ENCODE measurements at places on chromosomes 1 and 21.

DNA sequence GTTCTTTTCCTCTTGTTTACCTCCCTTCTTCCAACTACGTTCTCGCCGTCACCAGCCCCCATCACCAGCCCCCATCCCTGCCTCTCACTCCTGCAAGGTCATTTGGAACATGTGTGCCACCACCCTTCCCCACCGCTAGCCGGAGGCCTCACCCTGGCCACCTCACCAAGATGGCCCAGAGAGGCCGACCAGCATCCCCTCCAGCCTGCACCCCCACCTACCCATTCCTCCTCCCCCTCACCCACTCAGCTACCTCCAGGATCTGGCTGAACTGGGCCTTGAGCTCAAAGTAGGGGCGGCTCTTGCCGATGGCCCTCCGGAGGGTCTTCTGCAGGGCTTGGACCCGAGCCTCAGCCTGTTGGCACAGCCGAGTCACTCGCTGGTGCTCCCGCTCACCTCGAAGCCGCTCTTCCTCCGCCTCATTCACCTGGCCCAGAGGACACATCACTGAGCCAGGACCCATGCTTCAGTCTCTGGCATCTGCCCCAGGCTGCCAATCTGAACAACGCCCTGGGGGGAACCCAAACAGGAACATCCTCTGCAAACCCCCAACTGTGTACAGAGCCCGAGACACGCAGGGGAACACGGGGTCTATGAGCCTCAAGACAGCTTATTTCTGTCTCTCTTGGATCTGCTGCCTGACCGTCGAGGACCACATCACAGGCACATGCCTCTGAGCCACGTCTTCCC lies 12.8 kb downstream of the SH3BP5L start:
- DNase-seq = no peak

GRCh38 chr21:17352996-17353655 lies 159.7 kb upstream of the CXADR start:
- peak; percentile 3 for DNase-seq

DNA sequence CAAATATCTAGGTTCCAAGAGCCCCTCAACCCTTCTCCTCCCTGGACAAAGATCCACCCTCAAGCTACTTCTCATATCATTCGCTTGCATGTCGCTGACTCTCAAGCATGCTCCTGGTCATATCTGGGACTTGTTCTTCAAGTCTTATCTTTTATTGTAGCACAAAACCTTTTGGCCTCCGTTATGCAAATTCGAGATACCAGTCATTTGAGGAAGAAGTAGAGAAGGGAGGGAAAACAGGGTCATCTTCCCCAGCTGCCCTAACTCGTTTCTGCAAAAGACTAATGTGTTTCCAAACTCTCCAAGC lies 63.8 kb upstream of the ETS2 start:
- DNase-seq = peak; percentile 33

- no peak for DNase-seq
Observed at GRCh38 chr1:147505568-147505967, 35.7 kb upstream of the BCL9 start.

GRCh38 chr1:174153085-174153824 lies 6.1 kb upstream of the RABGAP1L start:
- DNase-seq = no peak

- DNase-seq = no peak
Observed at GRCh38 chr1:243667591-243667990, 182.5 kb downstream of the AKT3 start.

- no peak for DNase-seq
Observed at GRCh38 chr1:221875004-221875330, 133.1 kb upstream of the DUSP10 start.

DNA sequence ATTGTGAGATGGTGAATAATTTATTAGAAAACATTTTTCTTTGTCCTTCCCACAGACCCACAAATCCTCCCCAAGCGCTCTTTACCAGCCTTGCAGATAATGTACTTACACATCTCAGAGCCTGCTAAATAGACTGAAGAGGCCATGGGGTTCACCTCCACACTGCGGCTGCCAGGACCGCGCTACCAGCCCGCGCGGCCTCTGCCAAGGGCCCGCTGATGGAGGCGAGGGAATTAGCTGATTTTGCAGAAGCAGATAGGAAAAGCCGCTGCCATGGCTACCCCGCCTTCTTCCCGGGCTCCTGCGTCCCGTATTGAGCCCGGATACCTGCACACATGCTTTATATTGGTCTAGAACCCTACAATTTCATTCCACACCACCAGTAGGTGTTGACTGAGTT lies 248.0 kb upstream of the FOXD3 start:
- DNase-seq = no peak
